Sigmoid colon (tissue), 7 donors: ENCODE measurements at places on chromosomes 7 and 10. TPM values are rescaled to one million over a fixed set of nuclear protein-coding genes. Genes with fewer than 3 reads are reported as not detected.

- no peak for DNase-seq
These were observed 73.1 kb downstream of the GTF2IRD1 start for GRCh38 chr7:74526780-74527179.

DNA sequence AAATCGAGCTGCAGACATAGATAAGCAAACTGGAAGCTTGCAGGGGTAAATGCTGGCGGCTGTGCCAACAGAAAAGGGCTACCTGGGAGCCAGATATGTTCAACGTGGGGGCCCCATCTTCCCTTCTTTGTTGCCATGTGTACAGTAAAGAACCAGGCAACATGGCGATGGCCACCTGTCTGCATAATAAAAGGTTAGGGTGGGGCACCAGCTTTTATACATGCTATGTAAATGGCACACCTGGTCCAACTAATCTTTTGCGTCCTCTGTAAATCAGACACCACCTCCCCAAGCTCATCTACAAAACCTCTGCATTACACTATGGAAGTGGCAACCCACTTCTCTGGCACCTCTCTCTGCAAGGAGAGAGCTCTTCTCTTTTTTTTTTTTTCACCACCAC, 13.9 kb downstream of the BUD31 start:
- DNase-seq = no peak

- no peak for DNase-seq
These were observed 2.2 kb upstream of the CPA4 start for GRCh38 chr7:130290745-130291144.

DNA sequence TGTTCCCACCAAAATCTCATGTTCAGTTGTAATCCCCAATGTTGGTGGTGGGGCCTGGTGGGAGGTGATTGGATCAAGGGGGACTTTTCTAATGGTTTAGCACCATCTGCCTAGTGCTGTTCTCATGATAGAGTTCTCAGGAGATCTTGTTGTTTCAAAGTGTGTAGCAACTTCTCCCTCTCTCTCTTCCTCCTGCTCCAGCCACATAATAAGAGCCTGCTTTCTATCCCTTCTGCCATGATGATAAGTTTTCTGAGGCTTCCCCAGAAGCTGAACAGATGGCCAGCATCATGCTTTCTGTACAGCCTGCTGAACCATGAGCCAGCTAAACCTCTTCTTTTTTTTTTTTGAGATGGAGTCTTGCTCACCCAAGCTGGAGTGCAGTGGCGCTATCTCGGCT, 910.6 kb downstream of the KCNMA1 start:
- DNase-seq = no peak

GRCh38 chr7:49244543-49244942, 320.2 kb downstream of the CDC14C start:
- DNase-seq = no peak

- no peak for DNase-seq
These were observed at the start of gene FOXP2 for GRCh38 chr7:114414156-114415063. FOXP2 (plus strand) TSS chr7:114414815; CDS start chr7:114426512, 11,697 bp downstream.

DNA sequence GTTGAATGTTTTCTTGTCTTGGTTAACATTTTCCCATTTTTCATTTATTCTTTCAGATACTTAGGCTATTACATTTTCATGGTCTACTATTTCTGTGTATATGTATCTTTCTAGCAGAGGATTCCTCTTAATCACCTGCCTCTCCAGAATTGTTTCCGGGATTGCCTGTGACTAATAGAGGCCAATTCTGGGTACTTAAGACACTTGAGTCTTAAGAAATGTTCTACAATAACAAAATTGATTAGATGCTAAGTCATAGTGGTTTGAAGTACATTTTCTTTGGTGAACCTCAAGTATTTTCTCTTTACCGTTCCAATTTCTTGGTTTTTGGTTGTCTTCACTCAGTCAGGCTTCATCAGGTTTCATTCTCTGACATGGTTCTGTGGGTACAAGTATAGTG, 26.4 kb downstream of the BBS9 start:
- no peak for DNase-seq

DNA sequence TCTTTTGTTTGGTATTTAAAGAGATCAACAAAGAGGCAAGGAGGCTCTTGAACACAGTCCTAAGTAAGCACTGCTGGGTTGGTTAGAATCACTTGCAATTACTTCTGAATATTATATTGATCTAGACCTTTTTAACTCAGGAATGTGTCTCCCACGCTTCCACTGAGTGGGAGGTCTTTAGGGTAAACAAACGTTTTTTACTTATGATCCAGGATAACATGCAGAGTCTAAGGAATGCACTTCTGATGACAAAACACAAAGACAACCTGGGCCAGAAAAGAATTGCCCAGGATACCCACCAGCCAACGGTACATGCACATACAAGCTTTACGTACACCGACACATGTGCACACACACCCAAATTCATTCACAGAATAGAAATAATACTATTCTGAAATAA, 626.9 kb downstream of the PARD3 start:
- no peak for DNase-seq

DNA sequence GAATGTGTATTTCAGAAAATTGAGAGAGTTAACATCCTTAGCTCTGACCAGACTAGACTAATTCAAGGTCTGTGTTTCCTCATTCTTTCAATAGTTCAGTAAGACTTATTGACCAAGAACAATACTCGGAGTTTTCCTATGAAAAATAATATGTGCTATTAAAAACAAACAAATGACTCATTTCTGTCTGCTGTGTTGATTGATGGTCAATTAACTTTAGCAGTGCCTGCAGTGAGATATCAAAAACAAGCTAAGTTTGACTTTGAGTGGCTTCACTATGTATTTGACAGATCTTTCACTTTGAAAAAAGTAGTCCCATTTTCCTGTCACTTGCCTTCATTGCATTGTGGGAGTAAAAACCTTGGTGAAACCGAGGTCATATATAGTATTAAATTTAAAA, 91.0 kb downstream of the GNAT3 start:
- DNase-seq = no peak

GRCh38 chr7:94901981-94902380, 5.4 kb upstream of the PPP1R9A start:
- DNase-seq = no peak

DNA sequence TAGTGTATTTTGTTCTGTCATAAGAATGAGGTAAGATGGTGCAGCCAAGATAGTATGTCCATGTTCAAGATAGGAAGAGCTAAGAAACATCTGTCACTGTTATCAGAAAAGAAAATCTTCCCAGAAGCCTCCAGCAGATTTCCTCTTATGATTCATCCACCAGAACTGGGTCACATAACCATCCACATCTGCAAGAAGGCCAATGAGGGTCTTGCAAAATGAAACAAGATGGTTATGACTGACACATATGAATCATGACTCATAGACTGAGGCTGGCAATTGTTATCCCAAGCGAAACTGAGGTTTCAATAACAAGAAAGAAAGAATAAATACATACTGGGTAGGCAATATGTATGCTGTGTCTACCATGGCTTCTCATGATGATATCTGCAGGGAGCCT, 30.3 kb downstream of the CCNJ start:
- DNase-seq = no peak

GRCh38 chr10:118383699-118384098, 41.6 kb upstream of the FAM204A start:
- DNase-seq = no peak

DNA sequence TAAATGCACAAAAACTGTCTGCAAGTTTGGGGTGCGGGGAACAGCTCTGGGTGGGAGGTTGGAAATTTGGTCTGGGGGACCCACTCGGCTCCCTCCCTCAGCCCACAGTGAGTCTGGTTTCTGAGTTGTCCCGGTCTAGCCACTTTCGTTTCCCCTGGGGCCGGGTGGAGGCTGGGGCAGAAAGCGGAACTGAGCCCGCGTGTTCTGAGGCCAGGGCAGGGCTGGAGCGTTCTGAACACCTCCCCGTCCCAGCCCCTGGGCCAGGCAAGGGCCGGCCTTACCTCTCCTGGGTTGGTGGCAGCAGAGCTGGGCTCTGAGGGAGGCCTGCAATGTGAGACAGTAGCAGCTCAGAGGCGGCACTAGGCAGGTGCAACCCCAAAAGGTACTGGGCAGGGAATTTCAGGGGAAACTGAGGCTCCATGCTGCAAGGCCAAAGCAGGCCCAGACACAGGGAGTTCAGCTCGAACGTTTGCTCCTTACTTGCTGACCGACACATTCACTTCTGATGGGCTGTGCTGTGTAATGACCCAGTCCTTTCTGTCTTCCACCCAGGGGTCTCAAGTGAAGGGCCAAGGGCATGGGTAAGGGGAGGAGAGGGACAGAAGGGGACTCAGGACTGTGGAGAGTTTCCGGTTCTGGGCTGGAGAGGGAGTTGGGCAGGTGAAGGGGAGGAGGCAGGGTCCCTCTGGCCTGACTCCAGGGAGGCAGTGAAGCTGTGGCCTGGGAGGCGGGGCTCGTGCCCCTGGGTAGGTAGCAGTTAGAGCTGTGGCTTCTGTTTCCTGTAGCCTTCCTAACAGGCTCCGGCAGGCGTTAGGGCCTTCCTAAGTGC, 3.0 kb downstream of the IRF5 start:
- DNase-seq = peak; percentile 69

GRCh38 chr10:60433684-60434083, 44.0 kb upstream of the ANK3 start:
- DNase-seq = no peak

DNA sequence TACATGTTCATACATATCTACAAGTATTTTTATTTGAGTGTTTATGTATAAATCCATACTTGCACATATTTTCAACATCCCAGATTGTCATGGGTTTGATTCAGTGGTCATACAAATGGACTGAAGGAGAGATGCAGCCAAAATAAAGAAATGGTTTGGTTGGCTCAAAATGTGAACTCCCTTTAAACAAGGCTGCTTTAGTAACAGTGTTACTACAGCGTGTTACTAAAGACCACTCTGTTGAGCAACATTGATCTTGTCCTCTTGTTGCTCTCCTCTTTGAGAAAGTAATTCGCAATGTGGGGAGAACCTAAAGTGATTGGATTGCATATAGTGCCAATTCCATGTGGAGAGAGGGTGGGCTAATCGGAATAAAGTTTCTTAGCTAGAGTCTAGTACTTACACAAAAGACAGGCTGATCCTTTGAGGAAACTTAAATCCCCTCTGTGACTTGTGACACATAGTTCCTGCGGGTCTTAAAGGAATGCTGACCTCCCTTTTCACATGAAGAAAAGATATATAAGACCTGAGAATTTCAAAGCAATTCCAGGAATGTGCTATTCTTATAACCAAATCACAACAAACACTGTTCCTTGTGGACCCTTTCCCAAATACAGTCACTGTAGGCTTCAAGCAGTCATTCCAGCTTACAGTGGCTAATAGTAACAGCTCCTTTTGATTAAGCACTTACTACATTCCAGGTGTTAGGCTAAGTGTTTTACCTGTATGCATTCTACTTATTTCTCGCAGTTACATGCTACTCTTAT, 144.3 kb downstream of the FZD1 start:
- no peak for DNase-seq

- no peak for DNase-seq
These were observed 35.2 kb downstream of the VCL start for GRCh38 chr10:74032900-74033655.

DNA sequence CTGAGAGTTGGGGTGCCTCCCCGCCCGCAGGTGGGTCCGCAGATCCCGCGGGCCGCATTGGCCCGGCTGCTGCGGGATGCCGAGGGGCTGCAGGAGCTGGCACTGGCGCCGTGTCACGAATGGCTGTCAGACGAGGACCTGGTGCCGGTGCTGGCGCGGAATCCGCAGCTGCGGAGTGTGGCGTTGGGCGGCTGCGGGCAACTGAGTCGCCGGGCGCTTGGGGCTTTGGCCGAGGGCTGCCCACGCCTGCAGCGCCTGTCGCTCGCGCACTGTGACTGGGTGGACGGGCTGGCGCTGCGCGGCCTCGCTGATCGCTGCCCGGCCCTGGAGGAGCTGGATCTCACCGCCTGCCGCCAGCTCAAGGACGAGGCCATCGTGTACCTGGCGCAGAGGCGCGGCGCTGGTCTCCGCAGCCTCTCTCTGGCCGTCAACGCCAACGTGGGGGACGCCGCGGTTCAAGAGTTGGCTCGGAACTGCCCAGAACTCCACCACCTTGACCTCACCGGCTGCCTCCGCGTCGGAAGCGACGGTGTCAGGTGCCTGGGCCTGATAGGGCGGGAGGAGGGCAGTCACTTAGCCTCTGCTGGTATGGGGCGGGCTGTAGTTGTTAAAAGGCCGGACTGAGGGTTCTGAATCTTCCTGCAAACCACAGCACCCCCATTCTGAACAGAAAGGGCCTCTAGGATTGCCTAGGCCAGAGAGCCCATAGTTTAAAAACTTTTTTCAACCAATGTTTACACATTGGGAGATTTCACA, 1.3 kb downstream of the FBXL15 start:
- peak; percentile 73 for DNase-seq

DNA sequence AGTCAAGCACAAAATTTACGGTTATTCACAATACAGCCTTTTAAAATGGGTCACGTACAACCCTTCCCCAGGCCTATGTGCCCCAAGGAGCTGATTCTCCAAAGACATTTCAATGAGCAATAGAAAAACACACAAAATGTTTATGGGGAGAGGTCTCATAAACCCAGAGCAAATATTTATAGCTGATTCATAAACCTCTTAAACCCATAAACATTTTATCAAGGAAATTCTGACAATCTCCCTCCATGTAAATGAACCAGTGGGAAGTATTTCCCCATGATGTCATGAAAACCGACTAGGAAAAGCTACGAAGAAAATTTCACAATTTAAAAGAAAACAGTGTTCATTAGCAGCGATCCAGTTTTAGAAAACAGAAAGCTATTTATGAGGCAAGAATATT, 36.0 kb downstream of the SFMBT2 start:
- DNase-seq = no peak

DNA sequence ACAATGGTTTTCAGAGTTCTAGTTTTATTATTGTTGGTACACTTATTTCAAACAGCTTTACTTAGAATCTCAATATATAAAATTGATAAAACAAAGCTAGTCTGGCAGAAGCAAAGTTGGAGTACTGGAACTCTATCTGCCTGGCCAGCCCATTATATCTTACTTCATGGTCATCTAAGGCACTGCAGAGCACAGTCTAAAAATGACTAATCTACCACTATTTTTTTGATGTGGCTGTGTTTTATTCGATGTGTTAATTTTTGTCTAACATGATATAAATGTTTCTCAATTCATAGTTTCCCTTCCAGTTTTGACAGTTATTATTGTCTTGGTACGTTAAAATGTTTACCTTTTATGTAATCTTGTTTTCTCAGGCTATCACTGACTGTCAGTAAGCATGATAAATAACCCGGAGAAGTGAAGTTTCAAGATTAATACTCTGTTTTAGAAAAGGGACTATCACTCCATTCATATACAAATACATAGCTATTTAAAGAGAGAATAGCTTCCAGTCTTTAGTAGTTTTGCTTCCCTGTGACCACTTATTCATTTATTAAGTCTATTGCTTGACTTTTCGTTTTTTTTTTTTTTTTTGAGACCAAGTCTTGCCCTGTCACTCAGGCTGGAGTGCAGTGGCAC, 60.6 kb upstream of the CSTF2T start:
- no peak for DNase-seq

CXCL12 gene
- 81.9 TPM for total RNA-seq

PRLHR gene
- total RNA-seq = not detected

MYOZ1 gene
- not detected for total RNA-seq

PDE1C gene
- 11.4 TPM for total RNA-seq

FAM20C gene
- total RNA-seq = 51.3 TPM

SPDYE8 gene
- total RNA-seq = not detected

ACBD7 gene
- total RNA-seq = not detected

MRLN gene
- total RNA-seq = not detected

NEBL gene
- total RNA-seq = 2.1 TPM

DOCK4 gene
- 28.5 TPM for total RNA-seq

FAM25C gene
- not detected for total RNA-seq
